Stimulated activated CD4-positive, alpha-beta T cell treated with anti-CD3 and anti-CD28 coated beads, Interleukin-1b, Interleukin-23, amount 100 ng/mL, for 24 hours (primary cell): ENCODE measurements at places on chromosomes 5 and 9.

DNA sequence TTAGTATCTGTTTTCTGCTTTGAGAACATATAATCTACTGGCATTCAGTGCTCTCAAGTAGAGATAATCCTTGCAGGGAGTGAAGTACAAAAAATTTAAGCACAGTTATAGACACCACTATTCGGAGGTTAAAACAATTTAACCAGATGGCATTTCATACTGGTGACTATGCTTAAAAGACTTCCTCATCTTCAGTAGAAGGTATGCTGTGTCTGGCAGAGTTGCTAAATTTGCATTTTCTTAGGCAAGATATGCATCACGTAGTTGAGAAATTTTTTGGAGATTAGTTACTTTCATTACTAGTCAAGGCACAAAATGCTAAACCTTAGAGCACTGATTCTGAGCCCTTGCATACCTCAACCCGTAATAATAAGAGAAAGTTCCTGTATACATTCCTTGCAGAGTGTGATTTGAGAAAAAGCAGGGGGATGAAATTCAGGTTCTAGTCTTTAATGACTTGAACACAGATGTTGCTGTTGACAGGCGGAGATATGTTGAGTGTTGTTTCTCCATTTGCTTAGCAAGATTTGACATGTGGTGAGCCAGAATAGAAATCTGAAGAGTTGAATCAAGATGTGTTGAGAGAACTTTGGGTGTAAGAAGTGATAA, 70.8 kb upstream of the STARD4 start:
- DNase-seq, result no peak

- DNase-seq, result no peak
These were observed 99.8 kb upstream of the SSBP2 start for GRCh38 chr5:81850501-81851357.

DNA sequence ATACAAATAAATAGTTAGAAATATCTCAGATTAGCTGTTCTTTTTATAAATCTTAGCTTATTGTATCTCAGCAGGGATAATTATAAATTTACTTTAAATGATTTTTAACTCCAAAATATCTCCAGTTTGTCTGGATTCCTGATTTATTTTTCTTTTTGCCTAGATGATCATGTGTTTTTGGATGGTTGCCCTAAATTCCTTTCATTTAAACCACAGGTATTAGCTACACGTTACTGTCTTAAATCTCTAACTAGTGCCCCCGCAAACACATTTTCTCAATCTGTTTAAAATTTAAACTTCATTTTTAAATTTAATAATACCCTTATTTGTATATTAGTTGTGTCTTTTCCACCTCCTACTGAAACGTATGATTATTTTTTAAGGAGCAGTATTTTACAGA, 5.6 kb downstream of the FER start:
- DNase-seq, result no peak

- DNase-seq, result no peak
These were observed 87.4 kb upstream of the ICE1 start for GRCh38 chr5:5335107-5335506.

GRCh38 chr9:133323211-133323610, 12.8 kb downstream of the SURF6 start:
- DNase-seq, result no peak

GRCh38 chr5:2001300-2001699, 118.6 kb upstream of the IRX4 start:
- no peak for DNase-seq

DNA sequence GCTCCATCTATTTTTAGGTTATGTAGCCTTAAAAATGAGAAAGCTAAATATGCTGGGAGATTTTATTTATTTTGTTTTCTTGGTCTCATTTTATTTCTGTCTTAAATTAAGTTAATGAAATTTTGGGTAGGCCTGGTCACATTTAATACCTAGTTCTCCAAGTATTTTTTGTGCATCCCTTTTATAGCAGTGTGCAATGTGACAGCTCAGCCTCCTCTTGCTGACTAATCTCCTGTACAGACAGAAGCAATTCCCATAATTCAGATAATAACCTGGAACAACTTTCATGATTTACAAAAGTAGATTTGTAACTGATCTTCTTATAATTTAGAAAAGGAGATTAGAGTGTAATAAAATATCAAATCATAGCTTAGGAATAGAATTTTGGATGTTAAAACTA, 403.9 kb downstream of the ADGRV1 start:
- no peak for DNase-seq

- no peak for DNase-seq
These were observed 132.8 kb upstream of the CPEB4 start for GRCh38 chr5:173755319-173755718.

DNA sequence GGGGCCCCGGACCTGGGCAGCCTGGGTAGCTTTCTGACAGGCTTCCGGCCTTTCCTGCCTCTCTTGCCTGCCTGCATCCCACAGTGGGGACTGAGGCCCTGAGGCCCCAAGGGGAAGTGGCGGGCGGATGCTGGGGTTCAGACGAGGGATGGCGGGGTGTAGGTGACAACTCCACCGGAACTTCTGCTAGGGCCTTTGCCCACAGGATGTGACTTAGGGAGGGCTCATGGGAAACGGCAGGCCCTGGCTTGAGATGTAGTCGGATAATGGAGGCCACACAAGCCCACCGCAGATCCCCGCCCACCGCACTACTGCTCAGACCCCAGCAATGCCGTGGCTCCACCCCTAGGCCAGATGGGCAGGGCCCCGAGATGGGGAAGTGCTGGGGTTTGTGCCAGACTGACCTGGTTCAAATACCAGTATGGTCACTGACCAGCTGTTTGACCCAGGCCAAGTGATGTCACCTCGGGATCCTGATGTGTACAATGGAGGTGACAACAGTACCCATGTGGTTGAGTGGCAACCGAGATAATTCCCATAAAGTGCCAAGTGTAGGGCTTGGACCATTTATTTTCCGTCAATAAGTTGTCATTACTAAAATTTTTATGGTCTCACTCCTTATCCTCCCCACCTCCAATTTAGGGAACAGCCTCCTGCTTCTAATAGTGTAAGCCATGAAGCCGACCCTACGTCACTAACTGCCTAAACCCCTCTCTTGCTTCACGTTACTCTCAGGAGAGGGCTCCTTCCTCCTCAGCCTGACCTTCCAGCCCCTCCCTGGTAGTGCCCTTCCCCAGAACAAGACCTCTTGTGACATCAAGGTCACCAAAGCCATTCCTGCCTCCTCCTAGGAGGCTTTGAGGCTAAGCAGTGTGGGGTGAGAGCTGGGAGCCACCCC, 2.5 kb upstream of the CDK9 start:
- DNase-seq, result no peak

- no peak for DNase-seq
These were observed 22.7 kb downstream of the SPDL1 start for GRCh38 chr5:169606279-169606678.

DNA sequence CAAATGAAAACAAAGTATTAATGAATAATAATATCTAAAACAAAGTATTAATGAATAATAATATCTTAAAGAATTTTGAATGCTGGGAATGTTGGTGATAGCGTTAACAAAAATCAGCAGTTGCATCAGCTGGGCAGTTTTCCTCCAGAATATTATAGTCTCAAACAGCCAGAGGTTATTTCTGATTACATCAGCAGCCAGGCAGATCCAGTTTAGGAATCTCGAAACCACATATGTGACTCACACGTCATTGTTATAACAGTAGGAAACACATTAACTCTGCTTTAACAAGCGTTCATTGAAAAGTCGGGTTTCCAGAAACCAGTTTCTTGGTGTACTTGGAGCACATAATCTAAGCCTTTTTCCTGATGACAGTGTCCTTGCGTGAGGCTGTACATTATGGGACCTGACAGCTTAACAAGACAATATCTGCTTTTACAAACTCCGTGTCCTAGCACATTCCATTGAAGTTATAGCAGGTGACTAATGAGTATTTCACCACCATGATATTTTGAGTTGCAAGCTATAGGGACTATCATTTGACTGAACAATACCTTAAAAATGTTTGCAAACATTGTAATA, 559.5 kb upstream of the KLF4 start:
- no peak for DNase-seq
